Muscle of leg (tissue), 16 donors: ENCODE measurements at places on chromosomes 7 and 10. TPM values are rescaled to one million over a fixed set of nuclear protein-coding genes. Genes with fewer than 3 reads are reported as not detected.

The RNLS gene
- 3.5 TPM for total RNA-seq

The OR6B1 gene
- not detected for total RNA-seq

The CYP26A1 gene
- total RNA-seq = 1.8 TPM

The SVIL gene
- total RNA-seq = 129 TPM

The SPDYE2B gene
- total RNA-seq = not detected

The PLA2G12B gene
- not detected for total RNA-seq

The MAGI2 gene
- total RNA-seq = 6.0 TPM

The TMEM213 gene
- not detected for total RNA-seq

The HERPUD2 gene
- 15.1 TPM for total RNA-seq

The COL1A2 gene
- 5,114 TPM for total RNA-seq

The PPP1R3C gene
- 166 TPM for total RNA-seq

The FGL2 gene
- total RNA-seq = 21.7 TPM

The ATRNL1 gene
- total RNA-seq = 7.1 TPM

The ZNF862 gene
- 8.5 TPM for total RNA-seq

The HOXA2 gene
- 0.71 TPM for total RNA-seq

The MINDY4 gene
- total RNA-seq = 6.6 TPM

The DEPP1 gene
- 36.0 TPM for total RNA-seq

The CALML5 gene
- not detected for total RNA-seq

The CDH23 gene
- total RNA-seq = 4.2 TPM

The SMKR1 gene
- total RNA-seq = not detected

The TMEM178B gene
- total RNA-seq = 0.62 TPM

The HABP2 gene
- total RNA-seq = 0.04 TPM

The LRRC17 gene
- 43.8 TPM for total RNA-seq
